Skeletal muscle tissue (tissue), 5 donors: ENCODE measurements at places on chromosomes 3 and 15. TPM values are rescaled to one million over a fixed set of nuclear protein-coding genes. Genes with fewer than 3 reads are reported as not detected.

SPCS1 gene
- 43.3 TPM for total RNA-seq

CHCHD4 gene
- 12.5 TPM for total RNA-seq

KNL1 gene
- total RNA-seq, result 6.3 TPM

ARHGAP11A gene
- total RNA-seq, result 3.7 TPM

GLDN gene
- total RNA-seq, result 3.7 TPM
